ENCODE measurements at places on chromosomes 13 and 19.

GRCh38 chr19:30169196-30169900, 202.8 kb upstream of the ZNF536 start:
- H3K4me1 ChIP-seq: no peaks in the 10 kb centered on the region
- DNase-seq: no peak
- no peak overlapping the region for H3K4me3 ChIP-seq
- H3K27ac ChIP-seq: no peak overlapping the region

DNA sequence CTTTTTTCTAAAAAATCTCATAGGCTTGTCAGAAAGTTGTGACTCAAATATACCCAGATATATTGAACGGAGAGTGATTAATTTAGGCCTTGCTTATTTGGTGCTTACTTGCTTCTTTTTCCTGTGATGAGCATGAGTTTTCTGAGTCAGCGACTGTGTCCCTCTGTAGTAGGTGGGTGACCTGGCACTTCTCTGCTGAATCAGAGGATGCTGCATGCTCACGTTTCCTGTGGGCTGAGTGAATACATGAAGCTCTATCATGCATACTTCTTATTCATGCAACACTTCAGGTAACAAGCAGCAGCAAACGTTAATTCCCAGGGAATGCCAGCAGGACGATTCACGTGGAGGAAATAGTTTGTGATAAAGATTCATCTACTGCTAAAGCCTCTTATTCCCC, 245.0 kb downstream of the KLF5 start:
- H3K4me3 ChIP-seq: no peak overlapping the region
- no peaks in the 10 kb centered on the region for H3K27me3 ChIP-seq
- H3K27ac ChIP-seq: no peak overlapping the region

DNA sequence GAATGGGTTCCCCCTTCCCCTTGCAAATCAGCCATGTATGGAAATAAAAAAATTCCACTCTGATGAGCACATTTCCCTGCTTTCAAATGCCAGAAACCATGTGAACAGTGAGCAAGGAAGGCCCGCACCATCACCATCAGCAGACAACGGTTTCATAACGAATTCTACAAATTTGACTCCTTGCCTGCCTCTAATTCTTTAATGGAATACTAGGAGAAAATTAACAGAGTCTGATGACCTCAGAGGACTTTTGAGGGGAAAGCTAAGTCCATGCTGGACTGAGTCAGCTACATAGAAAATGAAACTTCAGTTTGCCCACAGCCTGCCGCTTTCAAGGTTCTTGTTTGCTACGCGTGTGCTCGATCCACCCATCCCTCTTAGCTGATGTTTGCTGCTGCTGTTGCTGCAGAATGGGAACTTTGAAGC, 46.7 kb upstream of the KL start:
- peak; percentile 25 for DNase-seq
- peak overlapping the region; percentile 34 for H3K27ac ChIP-seq
- H3K4me1 ChIP-seq: peaks cover 19% of the 10 kb centered on the region
- H3K4me3 ChIP-seq: no peak overlapping the region
- no peaks in the 10 kb centered on the region for H3K27me3 ChIP-seq
- H3K36me3 ChIP-seq: no peaks in the 10 kb centered on the region

DNA sequence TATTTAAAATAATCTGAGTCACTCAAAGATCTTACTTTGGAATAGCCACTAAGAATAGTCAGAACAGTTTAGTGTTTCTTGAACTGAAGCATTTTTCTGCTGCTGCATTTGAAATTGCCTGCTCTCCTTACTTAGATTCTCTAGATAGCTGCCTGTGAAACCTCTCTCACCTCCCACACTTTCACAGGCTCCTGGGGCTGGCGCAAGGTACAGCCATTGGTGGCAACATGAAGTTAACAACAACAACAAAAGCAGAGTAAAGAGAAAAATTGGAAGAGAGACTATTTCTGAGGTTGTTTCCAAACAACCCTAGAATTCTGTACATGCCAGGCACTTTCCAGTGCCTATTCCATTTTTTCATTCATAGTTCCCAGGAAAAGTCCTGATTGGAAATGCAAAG, 25.3 kb downstream of the SLITRK5 start:
- H3K27me3 ChIP-seq: no peaks in the 10 kb centered on the region
- no peak for DNase-seq
- H3K27ac ChIP-seq: no peak overlapping the region
- H3K36me3 ChIP-seq: no peaks in the 10 kb centered on the region

- DNase-seq: no peak
- no peak overlapping the region for H3K4me3 ChIP-seq
- no peaks in the 10 kb centered on the region for H3K4me1 ChIP-seq
- H3K36me3 ChIP-seq: peaks cover 58% of the 10 kb centered on the region
- no peaks in the 10 kb centered on the region for H3K27me3 ChIP-seq
- no peak overlapping the region for H3K27ac ChIP-seq
These were observed 26.0 kb downstream of the MED4 start for GRCh38 chr13:48068952-48069351.

DNA sequence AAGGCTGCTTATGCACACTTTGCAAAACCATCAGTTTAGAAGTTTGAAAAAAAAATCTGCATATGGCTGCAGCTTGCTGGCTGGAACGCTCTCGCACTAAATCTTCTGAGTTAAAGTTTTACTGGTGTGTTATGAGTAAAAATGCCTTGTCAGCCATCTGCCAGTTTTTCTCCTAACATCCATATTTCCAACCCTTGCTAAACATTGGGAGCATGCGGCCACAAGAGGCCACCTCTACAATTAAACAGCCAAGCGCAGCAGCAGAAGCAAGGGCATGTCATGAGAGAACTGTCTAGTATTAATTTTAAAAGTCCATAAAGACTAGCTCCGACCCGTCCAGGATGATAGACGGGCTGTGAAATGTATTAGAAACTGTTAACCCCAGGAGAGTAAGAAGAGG, 248.3 kb downstream of the TSHZ3 start:
- DNase-seq: no peak
- peaks cover 31% of the 10 kb centered on the region for H3K4me1 ChIP-seq
- no peaks in the 10 kb centered on the region for H3K27me3 ChIP-seq
- H3K4me3 ChIP-seq: no peak overlapping the region
- H3K27ac ChIP-seq: peak overlapping the region; percentile 47

DNA sequence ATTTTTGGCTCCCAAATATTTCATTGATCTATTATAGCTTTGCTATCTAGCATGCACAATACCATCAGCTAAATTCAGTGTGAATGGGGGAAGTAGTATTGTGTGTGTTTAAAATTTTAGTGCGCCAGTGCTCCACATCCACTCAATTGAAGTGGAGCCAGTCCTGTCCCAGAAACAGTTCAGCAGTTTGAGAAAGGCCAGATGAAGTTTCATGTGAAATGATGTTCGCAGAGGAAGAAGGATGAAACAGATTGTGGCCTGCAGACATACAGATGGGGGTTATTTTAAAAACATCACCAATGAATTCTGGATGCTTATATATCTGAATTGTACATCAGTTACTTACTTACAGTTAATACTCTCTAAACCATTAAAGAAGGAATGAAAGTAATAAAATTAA, 129.4 kb downstream of the SPRY2 start:
- H3K4me3 ChIP-seq: no peak overlapping the region
- no peaks in the 10 kb centered on the region for H3K27me3 ChIP-seq
- no peak overlapping the region for H3K27ac ChIP-seq

- no peak overlapping the region for H3K27ac ChIP-seq
- H3K36me3 ChIP-seq: peaks cover 60% of the 10 kb centered on the region
- no peaks in the 10 kb centered on the region for H3K4me1 ChIP-seq
- H3K4me3 ChIP-seq: no peak overlapping the region
- DNase-seq: no peak
These were observed 7.5 kb upstream of the ATP8B3 start for GRCh38 chr19:1819341-1820255.

- H3K36me3 ChIP-seq: no peaks in the 10 kb centered on the region
- DNase-seq: no peak
- no peaks in the 10 kb centered on the region for H3K4me1 ChIP-seq
- H3K4me3 ChIP-seq: no peak overlapping the region
- peaks cover 22% of the 10 kb centered on the region for H3K27me3 ChIP-seq
These were observed 541.8 kb upstream of the SLC10A2 start for GRCh38 chr13:103607995-103608394.

GRCh38 chr13:44817131-44817671, 172.1 kb downstream of the NUFIP1 start:
- no peak overlapping the region for H3K27ac ChIP-seq
- DNase-seq: peak; percentile 13
- no peaks in the 10 kb centered on the region for H3K36me3 ChIP-seq
- H3K27me3 ChIP-seq: no peaks in the 10 kb centered on the region
- no peak overlapping the region for H3K4me3 ChIP-seq

DNA sequence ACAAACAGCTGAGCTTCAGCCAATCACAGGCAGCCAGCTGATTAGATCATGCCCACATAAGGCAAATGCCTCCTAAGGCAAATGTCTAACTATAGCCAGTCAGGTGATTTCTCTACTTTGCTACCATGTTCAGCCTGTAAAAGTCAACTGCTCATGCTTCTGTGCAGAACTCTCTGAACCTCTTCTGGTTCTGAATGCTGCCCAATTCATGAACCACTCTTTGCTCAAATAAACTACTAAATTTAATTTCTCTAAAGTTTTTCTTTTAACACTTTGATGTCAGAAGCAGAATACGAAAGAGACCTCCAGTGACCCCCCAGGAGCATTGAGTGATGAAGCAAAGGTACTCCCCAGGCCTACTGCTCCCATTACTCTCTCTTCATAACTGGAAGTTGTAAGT, 240.7 kb upstream of the IPO5 start:
- H3K4me3 ChIP-seq: no peak overlapping the region
- no peaks in the 10 kb centered on the region for H3K36me3 ChIP-seq
- H3K27me3 ChIP-seq: no peaks in the 10 kb centered on the region
- no peaks in the 10 kb centered on the region for H3K4me1 ChIP-seq
- no peak for DNase-seq

DNA sequence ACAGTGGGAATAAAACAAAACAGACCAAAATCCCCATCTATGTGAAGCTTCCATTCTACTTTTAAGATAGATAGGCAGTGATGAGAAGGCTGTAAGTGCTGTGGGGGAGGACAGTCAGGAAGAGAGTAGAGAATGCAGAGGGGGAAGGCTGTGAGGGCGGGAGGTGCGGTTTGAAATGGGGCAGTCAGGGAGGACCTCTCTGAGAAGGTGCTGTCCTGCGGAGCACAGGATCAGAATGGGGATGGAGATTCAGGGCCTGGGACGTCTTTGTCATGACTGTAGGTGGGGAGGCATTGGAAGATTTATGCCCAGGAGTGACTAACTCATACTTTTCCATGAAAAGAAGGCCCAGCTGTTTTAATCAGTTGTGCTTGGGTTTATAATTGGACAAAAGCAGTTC, 3.9 kb upstream of the GPR183 start:
- H3K4me3 ChIP-seq: no peak overlapping the region
- H3K36me3 ChIP-seq: no peaks in the 10 kb centered on the region
- no peaks in the 10 kb centered on the region for H3K27me3 ChIP-seq
- H3K27ac ChIP-seq: no peak overlapping the region

DNA sequence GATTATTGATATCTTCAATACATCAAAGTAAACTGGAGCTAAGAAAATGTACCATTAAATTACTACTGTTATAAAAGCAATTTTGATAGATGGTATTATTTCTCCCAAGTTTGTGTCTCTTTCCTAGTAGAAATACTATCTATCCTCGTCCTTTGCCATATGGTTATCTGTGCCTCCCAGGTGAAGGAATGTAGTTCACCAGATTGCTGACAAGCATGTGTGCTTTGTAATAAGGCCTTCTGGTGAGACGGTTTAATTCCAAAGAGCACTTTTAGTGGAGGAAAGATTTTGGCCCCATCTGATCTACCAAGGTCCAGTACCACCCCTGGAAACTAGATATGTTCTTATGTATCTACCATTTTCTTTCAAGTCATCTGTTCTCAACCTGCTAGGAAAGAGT, 243.6 kb downstream of the DLEU7 start:
- no peaks in the 10 kb centered on the region for H3K4me1 ChIP-seq
- H3K36me3 ChIP-seq: no peaks in the 10 kb centered on the region
- H3K27me3 ChIP-seq: no peaks in the 10 kb centered on the region
- no peak overlapping the region for H3K4me3 ChIP-seq
- no peak overlapping the region for H3K27ac ChIP-seq

DNA sequence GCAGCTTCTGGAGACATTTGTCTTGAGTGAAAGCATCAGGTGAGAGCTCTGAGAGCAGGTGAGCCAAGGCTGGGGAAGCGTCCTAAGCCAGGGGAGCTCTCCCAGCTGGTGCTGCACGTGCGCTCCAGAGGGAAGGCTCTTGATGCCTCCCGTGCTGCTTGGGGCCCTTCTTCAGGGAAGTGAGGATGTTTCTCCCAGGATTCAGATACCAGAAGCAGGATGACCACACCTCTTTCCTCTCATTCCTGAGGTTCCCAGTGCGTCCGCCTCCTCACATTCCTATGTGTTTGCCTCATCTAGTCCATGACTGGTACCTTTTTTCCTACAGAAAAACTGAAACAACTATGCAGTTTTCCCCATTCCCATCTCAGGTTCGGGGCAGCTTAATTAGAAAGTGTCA, 231.0 kb upstream of the IRS2 start:
- no peak overlapping the region for H3K4me3 ChIP-seq
- no peak for DNase-seq
- no peaks in the 10 kb centered on the region for H3K4me1 ChIP-seq
- peaks cover 96% of the 10 kb centered on the region for H3K27me3 ChIP-seq
- H3K36me3 ChIP-seq: no peaks in the 10 kb centered on the region
- H3K27ac ChIP-seq: no peak overlapping the region
